Stimulated activated CD8-positive, alpha-beta memory T cell treated with anti-CD3 and anti-CD28 coated beads, Interleukin-4, amount 100 ng/mL, for 1 hour (primary cell): ENCODE measurements at places on chromosomes 7 and 10.

DNA sequence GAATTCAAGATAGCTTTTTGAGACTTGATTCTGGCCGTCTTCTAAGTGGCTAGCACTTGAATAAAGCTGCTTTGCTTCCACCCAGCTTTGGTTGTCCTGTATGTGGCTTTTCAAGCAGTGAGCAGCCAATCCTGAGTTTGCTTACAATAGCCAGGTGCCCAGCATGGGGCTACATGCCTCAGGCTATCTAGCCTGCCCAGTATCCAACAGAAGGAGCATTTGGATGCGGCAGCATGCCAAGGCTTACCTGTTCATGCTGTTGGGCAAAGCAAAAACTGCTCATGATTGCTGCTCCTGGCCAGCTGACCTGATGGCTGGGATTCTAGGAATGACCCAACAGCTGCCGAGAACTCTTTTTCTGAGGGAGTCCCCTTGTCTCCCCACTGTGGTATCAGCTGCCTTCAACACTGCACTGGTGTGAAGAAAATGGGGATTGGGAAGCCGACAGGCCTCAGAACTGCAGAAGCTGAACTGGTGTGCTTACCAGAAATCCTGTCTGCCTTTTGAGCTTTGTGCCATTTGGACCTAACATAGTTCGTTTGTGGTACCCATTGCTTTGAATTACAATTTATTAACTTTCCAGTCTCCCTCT lies 618.9 kb upstream of the IGFBP3 start:
- DNase-seq = no peak

DNA sequence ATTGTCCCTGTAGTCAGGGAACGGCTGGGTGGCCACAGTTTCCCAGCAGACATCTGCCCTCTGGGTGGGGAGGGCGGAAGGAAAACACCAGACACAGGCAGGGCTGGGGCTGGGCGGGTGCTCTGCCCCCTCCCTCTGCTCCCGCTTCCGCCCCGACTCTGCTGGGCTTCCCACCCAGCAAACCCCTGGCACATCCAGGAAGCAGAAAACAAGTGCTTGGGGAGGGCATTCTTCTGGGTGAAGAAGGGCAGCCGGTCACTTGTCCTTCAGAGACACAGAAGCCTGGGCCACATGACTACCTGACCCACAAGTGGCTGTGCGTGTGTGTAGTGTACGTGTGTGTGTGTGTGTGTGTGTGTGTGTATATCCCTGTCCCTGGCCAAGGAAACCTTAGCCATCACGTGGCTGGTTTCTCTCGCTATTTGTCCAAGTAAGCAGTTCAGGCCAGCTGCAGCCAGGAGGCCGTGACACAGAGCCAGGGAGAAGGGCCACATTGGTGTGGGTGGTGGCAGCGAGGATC lies 77.9 kb downstream of the ZMIZ1 start:
- no peak for DNase-seq

- DNase-seq = no peak
These were observed 433.6 kb upstream of the GALNT17 start for GRCh38 chr7:70698219-70698832.

DNA sequence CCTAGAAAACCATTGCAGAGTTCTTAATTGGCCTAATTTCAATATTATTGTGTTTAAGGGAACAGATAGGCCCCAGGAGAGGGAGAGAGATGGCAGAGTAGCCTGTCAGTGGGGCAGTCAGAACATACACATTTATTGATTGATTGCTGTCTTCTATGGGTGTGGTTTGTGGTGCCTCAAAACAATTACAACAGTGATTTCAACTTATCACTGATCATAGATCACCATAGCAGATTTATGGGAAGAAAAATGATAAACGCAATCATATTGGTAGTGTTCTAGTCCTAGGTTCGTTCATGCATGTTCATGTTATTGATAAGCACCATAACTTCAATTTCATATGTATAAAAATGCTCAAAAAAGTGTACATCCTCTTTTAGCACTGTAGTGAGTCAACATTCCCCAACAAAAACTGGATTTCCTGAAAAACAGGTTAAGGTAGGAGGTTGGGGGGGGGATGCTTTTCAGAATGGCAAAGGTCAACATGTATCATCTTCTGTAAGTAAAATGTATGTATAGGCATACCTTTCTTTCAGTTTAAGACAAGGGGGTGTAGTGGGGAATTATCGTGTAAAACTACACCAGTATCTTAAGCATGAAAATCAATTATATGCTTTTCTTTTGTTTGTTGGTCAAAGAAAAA lies 1.1 kb upstream of the TNKS2 start:
- DNase-seq = no peak

- DNase-seq = no peak
These were observed 5.8 kb downstream of the UNCX start for GRCh38 chr7:1238450-1238882.

DNA sequence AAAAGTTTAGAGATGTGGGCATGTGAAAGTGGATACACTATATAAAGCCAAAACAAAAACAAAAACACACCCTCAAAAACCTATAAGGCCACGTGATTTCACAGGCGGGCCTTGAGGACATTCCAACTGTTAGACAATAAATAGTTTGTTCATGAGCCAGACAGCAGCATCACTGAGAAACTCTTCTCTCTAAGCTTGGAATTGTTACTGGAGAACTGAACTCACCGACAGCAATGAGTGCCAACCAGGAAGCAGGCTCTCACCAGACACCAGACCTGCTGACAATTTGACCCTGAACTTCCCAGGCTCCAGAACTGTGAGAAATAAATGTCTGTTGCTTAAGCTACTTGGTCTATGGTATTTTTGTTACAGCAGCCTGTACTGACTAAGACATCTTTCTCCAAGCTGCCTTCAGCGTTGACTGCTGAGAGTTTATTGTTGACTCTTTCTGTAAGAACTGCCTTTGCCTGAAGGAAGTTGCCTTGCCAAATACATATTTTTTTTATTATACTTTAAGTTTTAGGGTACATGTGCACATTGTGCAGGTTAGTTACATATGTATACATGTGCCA lies 107.5 kb downstream of the EPDR1 start:
- DNase-seq = no peak

- no peak for DNase-seq
These were observed 108.2 kb downstream of the PIP4K2A start for GRCh38 chr10:22606164-22606614.

DNA sequence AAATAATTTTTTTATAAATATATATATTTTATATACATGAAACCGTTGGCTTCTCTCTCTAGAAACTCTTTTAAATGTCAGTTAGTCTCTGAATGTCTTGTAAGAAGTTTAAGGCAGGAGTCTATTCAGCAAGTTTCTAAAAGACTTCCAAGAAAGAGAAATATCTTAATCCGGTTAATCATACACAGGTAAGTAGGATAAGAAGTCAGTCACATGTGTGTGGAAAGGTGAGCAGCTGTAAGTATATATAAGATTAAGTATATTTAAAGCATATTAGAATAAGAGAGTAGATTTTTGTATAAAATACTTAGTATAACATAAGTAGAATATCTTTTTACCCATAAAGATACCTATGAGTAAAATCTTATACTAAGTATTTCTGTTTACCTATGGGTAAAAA lies 48.9 kb downstream of the AGBL3 start:
- DNase-seq = no peak

GRCh38 chr7:158740657-158741293 lies 36.2 kb upstream of the NCAPG2 start:
- DNase-seq = no peak

DNA sequence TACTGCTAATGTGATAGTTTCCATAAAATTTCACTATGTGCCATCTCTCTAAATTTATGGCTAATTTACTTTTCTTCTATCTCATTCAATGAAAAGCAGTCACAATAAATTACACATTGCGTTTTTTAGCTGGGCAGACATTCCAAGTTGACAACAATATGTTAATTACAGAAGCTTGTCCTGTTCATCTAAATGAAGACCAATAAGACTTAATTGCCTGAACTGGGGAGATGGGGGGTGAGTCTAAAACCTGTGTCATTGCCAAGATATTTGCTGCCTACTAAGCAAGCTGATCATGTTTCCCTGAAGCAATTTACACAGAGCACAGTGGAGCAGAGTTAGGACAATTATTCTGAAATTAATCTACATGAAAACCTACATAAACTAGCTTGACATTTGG lies 89.3 kb upstream of the ADRB1 start:
- DNase-seq = no peak

GRCh38 chr10:89388806-89389205 lies 3.6 kb upstream of the IFIT1 start:
- DNase-seq = no peak

DNA sequence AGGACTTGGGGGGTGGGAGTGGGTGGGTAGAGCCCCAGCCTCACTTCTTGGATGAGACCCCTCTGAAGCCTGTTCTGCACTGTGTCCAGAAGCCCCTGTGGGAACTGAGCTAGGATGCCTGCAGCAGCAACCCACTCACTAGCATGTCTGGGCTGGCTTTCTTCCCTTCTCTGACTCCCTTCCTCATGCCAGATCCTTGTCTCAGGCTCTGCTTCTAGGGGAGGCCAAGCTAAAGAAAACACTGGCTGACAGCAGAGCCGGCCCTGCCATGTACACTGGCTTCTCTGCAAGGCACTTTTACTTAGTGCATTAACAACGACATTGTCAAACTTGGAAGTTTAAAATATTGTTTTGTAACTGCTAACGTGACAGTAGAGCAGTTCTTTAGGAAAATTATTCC lies 50.2 kb downstream of the ARHGAP22 start:
- no peak for DNase-seq

GRCh38 chr7:18040196-18040595 lies 12.6 kb upstream of the PRPS1L1 start:
- no peak for DNase-seq

DNA sequence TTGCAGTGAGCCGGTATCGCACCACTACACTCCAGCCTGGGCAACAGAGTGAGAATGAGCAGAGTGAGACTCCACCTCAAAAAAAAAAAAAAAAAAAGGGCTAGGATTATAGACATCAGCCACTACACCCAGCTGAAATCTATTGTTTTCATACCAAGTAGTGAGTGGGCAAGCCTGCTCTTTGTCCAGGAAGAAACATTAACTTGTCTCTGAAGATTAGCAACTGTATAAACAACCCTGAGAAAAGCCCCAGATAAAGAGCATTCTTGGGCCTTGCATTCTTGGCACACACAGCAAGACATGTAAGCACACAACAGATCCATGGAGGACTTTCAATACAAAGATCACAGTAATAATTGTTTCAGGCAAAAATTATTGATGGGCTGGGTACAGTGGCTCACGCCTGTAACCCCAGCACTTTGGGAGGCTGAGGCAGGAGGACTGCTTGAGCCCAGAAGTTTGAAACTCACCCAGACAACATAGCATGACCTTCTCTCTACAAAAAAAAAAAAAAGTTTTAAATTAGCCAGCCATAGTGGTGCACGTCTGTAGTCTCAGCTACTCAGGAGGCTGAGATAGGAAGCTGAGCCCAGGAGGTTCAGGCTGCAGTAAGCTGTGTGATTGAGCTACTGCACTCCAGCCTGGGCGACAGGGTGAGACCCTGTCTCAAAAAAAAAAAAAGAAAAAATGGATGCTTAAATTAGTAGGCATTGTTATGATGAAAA lies 4.4 kb downstream of the PSPH start:
- DNase-seq = no peak

DNA sequence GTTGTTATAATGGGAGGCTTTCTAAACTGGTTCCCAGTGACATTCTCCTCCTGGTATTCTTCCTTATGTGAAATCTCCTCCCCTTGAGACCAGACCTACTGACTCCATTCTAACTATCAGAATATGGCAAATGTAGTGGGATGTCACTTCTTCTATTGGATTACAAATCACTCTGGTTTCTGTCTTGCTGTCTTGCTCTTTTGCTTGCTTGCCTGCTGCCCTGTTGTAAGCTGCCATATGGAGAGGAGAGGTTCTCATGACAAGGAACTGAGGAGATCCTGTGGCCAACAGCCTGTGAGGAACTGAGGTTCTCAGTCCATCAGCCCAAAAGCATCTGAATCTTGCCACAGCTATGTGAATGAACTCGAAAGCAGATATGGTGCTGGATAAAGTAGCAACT lies 4.7 kb upstream of the NRCAM start:
- no peak for DNase-seq
